Activated naive CD4-positive, alpha-beta T cell treated with anti-CD3 and anti-CD28 coated beads for 36 hours (primary cell): ENCODE measurements at places on chromosomes 2 and 18.

GRCh38 chr2:179837408-179837807 is 24.0 kb downstream of the ZNF385B start:
- no peak for DNase-seq
- peaks cover 3% of the 10 kb centered on the region for H3K27me3 ChIP-seq
- H3K4me3 ChIP-seq: no peak overlapping the region
- H3K27ac ChIP-seq: no peak overlapping the region

GRCh38 chr2:9215680-9216079 is 9.1 kb downstream of the ASAP2 start:
- H3K4me1 ChIP-seq: peaks cover 5% of the 10 kb centered on the region
- no peak overlapping the region for H3K27ac ChIP-seq
- no peak overlapping the region for H3K4me3 ChIP-seq
- no peak for DNase-seq
- peaks cover 25% of the 10 kb centered on the region for H3K27me3 ChIP-seq

DNA sequence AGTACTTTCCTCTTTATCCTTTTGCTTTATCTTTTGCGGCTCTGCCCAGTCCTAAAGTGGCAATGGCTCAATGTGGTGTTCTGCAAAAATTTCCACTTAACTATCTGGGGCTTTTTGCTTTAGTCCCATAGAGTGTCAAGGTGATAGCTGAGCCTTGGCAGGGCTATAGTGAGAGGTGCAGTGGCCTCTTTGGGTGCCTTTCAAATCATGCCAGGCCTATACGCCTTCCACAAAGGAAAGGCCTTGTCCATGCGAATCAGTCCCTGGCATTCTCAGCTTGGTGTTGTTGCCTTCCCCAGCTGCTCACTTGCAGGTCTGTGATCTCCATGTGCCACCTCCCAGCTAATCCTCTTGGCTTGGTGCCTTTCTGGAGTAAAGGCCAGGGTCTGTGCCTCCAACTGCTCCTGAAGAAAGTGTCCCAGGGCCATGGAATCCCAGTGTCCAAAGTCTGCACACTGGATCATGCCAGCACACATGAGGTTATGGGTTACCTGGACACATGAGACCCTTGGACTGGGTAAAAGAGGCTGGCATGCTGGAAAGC is 26.6 kb downstream of the PAX8 start:
- H3K27me3 ChIP-seq: no peaks in the 10 kb centered on the region
- peaks cover 7% of the 10 kb centered on the region for H3K36me3 ChIP-seq
- no peak overlapping the region for H3K27ac ChIP-seq
- H3K4me1 ChIP-seq: peaks cover 71% of the 10 kb centered on the region

GRCh38 chr2:234703258-234703657 is 206.4 kb upstream of the ARL4C start:
- H3K4me3 ChIP-seq: no peak overlapping the region
- H3K4me1 ChIP-seq: no peaks in the 10 kb centered on the region
- no peaks in the 10 kb centered on the region for H3K27me3 ChIP-seq
- H3K27ac ChIP-seq: no peak overlapping the region
- no peak for DNase-seq

- no peak for DNase-seq
- no peaks in the 10 kb centered on the region for H3K27me3 ChIP-seq
- no peaks in the 10 kb centered on the region for H3K4me1 ChIP-seq
- no peak overlapping the region for H3K27ac ChIP-seq
- no peak overlapping the region for H3K4me3 ChIP-seq
- H3K36me3 ChIP-seq: no peaks in the 10 kb centered on the region
Measured at GRCh38 chr18:78295262-78295661, 684.4 kb upstream of the SALL3 start.

GRCh38 chr2:125713533-125713932 is 942.4 kb upstream of the GYPC start:
- no peaks in the 10 kb centered on the region for H3K36me3 ChIP-seq
- no peak for DNase-seq
- no peaks in the 10 kb centered on the region for H3K27me3 ChIP-seq

DNA sequence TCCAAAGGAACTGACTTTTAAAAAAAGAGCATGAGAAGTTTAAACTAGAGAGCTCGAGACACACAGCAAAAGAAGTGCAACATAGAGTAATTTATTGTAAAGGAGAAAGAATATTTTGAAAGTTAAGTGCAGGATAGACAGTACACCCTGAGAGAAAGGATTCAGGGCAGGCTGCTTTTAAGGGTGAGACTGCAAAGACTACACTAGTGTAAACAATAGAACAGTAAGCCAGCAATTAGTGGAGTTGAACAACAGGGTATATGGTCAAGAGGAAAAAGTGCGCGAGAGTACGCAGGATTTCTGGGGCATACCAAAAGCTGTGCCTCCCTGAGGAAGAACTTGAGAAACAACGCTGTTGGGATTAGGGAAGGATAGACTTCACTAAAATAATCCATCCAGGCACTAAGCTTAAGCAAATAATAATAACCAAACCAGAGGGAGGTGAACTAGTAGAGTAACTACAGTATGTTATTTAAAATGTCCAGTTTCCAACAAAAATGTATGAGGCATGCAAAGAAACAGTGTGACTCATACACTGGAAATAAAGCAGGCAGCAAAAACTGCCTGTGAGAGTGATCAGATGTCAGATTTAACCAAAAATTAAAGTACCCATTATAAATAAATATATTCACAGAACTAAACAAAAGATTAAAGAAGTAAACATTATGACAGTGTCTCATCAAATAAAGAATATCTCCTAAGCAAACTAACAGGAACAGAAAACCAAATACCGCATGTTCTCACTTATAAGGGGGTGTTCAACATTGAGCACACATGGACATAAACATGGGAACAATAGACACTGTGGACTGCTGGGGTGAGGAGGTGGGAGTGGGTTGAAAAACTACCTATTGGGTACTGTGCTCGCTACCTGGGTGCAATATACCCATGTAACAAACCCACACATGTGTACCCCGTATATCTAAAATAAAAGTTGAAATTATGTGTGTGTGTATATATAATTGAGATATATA is 40.5 kb upstream of the EMILIN2 start:
- H3K27me3 ChIP-seq: no peaks in the 10 kb centered on the region
- H3K4me3 ChIP-seq: no peak overlapping the region
- H3K27ac ChIP-seq: peak overlapping the region; percentile 7
- peaks cover 11% of the 10 kb centered on the region for H3K36me3 ChIP-seq
- no peak for DNase-seq

GRCh38 chr18:23852236-23853045 is 162.1 kb upstream of the TTC39C start:
- H3K36me3 ChIP-seq: no peaks in the 10 kb centered on the region
- peak; percentile 16 for DNase-seq
- H3K4me3 ChIP-seq: no peak overlapping the region
- peaks cover 7% of the 10 kb centered on the region for H3K4me1 ChIP-seq
- H3K27me3 ChIP-seq: no peaks in the 10 kb centered on the region
- no peak overlapping the region for H3K27ac ChIP-seq

DNA sequence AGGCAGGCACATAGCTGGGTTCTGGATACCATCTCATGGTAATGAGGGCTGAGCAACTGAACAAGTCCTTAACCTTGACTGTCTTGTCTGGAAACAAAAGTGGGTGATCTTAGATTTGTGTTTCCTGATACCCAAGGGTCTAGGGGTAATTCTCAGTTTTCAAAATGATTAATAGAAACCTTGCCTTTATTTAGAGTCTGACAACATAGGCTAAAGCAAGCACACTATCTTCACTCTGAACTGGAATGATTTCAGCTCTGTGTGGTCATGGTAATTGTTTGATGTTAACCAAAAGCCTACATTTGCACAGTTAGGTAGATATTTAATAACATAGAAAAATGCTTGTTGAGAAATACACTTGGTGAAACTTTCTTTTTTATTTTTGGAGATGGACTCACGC is 6.8 kb upstream of the LAMA3 start:
- no peak overlapping the region for H3K4me3 ChIP-seq
- DNase-seq: no peak
- no peak overlapping the region for H3K27ac ChIP-seq
- H3K36me3 ChIP-seq: no peaks in the 10 kb centered on the region

- no peak overlapping the region for H3K27ac ChIP-seq
- peaks cover 8% of the 10 kb centered on the region for H3K4me1 ChIP-seq
- H3K36me3 ChIP-seq: no peaks in the 10 kb centered on the region
- H3K27me3 ChIP-seq: no peaks in the 10 kb centered on the region
- no peak for DNase-seq
Measured at GRCh38 chr2:174025271-174026121, 60.3 kb upstream of the SP3 start.

- H3K36me3 ChIP-seq: no peaks in the 10 kb centered on the region
- H3K4me3 ChIP-seq: no peak overlapping the region
- no peak for DNase-seq
- H3K4me1 ChIP-seq: no peaks in the 10 kb centered on the region
- no peak overlapping the region for H3K27ac ChIP-seq
Measured at GRCh38 chr18:55064760-55065159, 105.5 kb upstream of the CCDC68 start.

- H3K27ac ChIP-seq: no peak overlapping the region
- no peaks in the 10 kb centered on the region for H3K4me1 ChIP-seq
- no peaks in the 10 kb centered on the region for H3K27me3 ChIP-seq
Measured at GRCh38 chr2:45794134-45794617, 142.7 kb downstream of the PRKCE start.
